ENCODE measurements at places on chromosomes 7 and 10. TPM values are rescaled to one million over a fixed set of nuclear protein-coding genes. Genes with fewer than 3 reads are reported as not detected.

Gene ITPRID1
- polyA plus RNA-seq: 0.03 TPM

Gene PRLHR
- not detected for polyA plus RNA-seq

Gene TMEM229A
- polyA plus RNA-seq: not detected

Gene CYP2E1
- polyA plus RNA-seq: 1.2 TPM

Gene GJD4
- 0.07 TPM for polyA plus RNA-seq

Gene ENO4
- polyA plus RNA-seq: 0.96 TPM

Gene HABP2
- 0.10 TPM for polyA plus RNA-seq

Gene CAPZA2
- polyA plus RNA-seq: 148 TPM

Gene UBN2
- 1.7 TPM for polyA plus RNA-seq

DNA sequence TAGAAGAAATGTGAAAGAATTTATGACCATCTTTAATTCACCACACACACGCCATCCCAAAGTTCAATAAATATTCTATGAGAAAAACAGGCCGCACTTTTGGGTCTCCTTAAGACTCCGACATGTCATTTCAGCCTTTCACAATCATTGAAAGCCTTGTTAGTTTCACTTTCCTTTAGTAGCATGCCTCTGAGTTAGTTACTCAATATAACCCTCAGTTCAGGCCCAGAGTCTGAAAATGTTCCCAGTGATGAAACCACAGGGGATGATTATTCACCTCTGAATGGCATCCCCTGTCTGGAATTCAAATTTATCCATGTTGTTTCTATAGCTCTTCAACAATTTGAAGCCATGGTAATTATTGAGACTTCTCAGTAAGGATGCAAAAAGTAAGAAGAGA lies 278.1 kb upstream of the NRP1 start:
- no peaks in the 10 kb centered on the region for H3K36me3 ChIP-seq
- H3K4me3 ChIP-seq: no peak overlapping the region
- peak; percentile 43 for DNase-seq
- no peaks in the 10 kb centered on the region for H3K27me3 ChIP-seq
- no peaks in the 10 kb centered on the region for H3K4me1 ChIP-seq

- no peak for DNase-seq
- H3K36me3 ChIP-seq: peaks cover 4% of the 10 kb centered on the region
- H3K4me1 ChIP-seq: peaks cover 14% of the 10 kb centered on the region
- H3K27me3 ChIP-seq: no peaks in the 10 kb centered on the region
- no peak overlapping the region for H3K4me3 ChIP-seq
These were observed 54.1 kb downstream of the ZNF467 start for GRCh38 chr7:149719050-149719899.

DNA sequence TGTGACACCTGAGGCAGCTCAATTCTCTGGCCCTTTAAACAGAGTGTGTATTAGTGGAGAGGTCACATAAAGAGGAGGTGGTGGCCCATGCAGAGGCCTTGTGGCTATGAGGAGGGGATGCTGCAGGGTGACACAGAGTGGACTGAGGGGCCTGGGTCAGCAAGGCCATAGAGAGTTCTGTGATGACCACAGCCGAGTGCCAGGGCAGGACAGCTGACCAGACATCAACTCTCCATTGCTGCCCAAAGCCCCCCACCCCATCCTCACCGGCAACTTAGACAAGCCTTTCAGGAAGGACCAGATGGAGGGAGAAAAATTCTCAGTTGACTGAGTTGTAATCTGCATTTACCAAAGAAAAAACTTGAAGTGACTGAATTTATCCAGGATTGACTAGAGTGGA lies 378.1 kb downstream of the RPS24 start:
- no peaks in the 10 kb centered on the region for H3K27me3 ChIP-seq
- DNase-seq: no peak
- peaks cover 55% of the 10 kb centered on the region for H3K4me1 ChIP-seq

DNA sequence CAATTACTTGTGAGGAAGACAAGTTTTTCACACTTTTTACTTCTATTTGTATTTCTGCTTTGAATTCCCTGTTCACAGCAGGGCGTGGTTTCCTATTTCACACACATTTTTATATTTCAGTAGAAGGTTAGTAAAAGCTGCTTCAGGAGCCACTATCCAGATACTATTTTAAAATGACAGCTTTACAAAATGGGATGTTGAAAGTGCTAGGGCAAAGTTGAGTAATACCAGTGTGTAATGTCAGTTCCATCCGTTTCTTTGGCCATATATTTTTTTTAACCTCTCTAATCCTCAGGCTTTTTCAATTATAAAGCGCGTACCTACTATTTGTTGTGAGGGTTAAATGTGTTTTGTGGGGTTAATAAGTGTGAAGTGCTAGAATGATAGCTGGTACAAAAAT lies 276.6 kb downstream of the GPR158 start:
- H3K4me1 ChIP-seq: no peaks in the 10 kb centered on the region
- no peak for DNase-seq
- no peak overlapping the region for H3K4me3 ChIP-seq

- no peaks in the 10 kb centered on the region for H3K4me1 ChIP-seq
- H3K27me3 ChIP-seq: no peaks in the 10 kb centered on the region
- H3K4me3 ChIP-seq: no peak overlapping the region
- no peak overlapping the region for H3K27ac ChIP-seq
- no peaks in the 10 kb centered on the region for H3K36me3 ChIP-seq
These were observed 68.5 kb downstream of the CXCL12 start for GRCh38 chr10:44316187-44316921.

GRCh38 chr10:85524001-85524666 lies 842.5 kb downstream of the GRID1 start:
- H3K27me3 ChIP-seq: no peaks in the 10 kb centered on the region
- H3K27ac ChIP-seq: no peak overlapping the region
- H3K4me1 ChIP-seq: no peaks in the 10 kb centered on the region
- no peaks in the 10 kb centered on the region for H3K36me3 ChIP-seq
- peak; percentile 9 for DNase-seq
- no peak overlapping the region for H3K4me3 ChIP-seq

DNA sequence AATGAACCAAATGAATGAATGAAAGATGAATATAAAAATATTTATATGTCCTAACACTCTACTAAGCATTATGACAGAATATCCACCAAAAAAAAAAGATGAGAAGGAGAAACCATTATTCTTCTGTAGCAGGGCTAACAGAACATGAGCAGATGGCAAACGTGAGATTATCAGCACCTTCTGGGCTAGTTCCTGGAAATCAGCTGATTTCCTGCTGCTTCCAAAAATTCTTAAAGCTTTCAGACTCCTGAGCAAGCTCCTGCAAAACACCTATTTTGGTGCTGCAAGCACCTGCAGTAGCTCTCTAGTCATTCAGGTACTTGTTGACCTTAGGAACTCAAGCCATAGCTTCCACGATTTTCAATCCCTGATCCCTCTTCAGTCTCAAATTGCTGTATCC lies 51.8 kb downstream of the NPSR1 start:
- H3K4me1 ChIP-seq: no peaks in the 10 kb centered on the region
- no peak overlapping the region for H3K4me3 ChIP-seq
- DNase-seq: no peak
- no peak overlapping the region for H3K27ac ChIP-seq
- no peaks in the 10 kb centered on the region for H3K27me3 ChIP-seq

GRCh38 chr10:11886138-11886474 lies 63.0 kb downstream of the PROSER2 start:
- no peaks in the 10 kb centered on the region for H3K36me3 ChIP-seq
- H3K27ac ChIP-seq: no peak overlapping the region
- H3K27me3 ChIP-seq: no peaks in the 10 kb centered on the region
- DNase-seq: no peak
- no peaks in the 10 kb centered on the region for H3K4me1 ChIP-seq

DNA sequence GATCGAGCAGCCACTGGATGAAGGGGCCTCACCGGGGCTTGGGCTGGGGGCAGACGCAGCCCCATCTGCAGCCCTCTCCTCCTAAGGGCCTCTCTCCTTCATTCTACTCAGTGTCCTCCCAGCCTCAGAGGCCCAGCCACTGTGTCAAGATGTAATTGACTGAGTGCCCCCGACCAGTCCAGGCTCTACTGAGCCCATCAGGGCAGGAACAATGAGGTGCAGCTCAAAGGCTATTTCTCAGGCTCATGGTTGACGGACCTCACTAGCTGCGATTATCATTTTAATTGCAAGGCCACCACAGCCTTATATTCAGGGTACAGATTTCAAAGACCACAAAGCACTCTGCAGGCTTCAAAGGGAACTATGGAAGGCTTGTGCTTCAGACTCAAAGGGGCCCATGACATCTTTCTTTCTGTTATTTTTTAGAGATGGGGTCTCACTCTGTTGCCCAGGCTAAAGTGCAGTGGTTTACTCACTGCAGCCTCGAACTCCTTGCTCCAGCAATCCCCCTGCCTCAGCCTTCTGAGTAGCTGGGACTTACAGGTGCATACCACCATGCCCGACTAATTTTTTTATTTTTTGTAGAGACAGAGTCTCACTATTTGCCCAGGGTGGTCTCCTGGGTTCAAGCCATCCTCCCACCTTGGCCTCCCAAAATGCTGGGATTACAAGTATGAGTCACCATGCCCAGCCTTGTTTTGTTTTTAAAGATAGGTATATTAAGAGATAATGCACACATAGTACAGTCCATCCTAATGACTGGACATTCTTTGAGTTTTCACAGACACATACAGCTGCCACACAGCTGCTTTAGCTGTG lies 23.7 kb downstream of the SLC29A3 start:
- DNase-seq: no peak
- H3K4me1 ChIP-seq: peaks cover 15% of the 10 kb centered on the region
- no peak overlapping the region for H3K4me3 ChIP-seq
- no peak overlapping the region for H3K27ac ChIP-seq
- H3K27me3 ChIP-seq: no peaks in the 10 kb centered on the region

- H3K36me3 ChIP-seq: no peaks in the 10 kb centered on the region
- H3K4me3 ChIP-seq: no peak overlapping the region
- no peak for DNase-seq
- H3K4me1 ChIP-seq: no peaks in the 10 kb centered on the region
These were observed 123.7 kb downstream of the IMMP2L start for GRCh38 chr7:111438369-111439289.

GRCh38 chr7:88835147-88835728 lies 39.7 kb upstream of the TEX47 start:
- H3K36me3 ChIP-seq: no peaks in the 10 kb centered on the region
- H3K4me3 ChIP-seq: no peak overlapping the region
- no peak overlapping the region for H3K27ac ChIP-seq
- no peaks in the 10 kb centered on the region for H3K4me1 ChIP-seq
- peak; percentile 29 for DNase-seq

DNA sequence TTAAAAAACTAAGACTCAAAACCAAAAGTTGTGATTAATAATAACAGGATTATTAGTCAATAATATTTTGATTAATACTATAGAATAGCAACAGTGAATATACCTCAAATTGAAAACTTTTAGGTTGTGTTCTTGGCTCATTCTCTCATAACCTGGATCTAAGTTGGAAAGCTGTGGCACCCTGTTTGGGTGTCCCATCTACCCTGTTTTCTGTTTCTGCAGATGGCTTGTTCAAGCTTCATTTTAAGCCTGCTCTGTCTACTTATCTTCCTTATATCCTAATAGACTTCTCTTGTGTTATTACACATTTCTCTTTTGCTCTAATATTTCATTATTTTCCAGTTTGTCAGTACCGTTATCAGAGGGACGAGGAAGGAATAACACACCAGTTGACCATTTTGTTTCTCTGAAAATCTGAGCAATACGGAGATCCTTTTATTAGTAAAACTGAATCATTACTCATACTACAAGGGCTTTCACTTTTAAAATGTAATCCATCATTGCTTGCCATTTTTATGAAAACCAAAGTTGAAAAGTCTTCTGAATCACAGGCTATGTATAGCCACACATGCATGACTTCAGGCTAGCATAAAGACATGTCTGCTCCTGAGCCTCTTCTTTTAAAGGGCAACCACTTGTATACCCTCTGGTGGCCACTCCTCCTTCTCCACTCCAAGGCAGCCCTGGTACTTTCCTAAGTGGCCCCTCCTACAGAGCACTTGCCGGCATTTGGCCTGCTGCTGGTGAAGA lies 22.3 kb downstream of the COX15 start:
- H3K27ac ChIP-seq: peak overlapping the region; percentile 31
- no peak for DNase-seq
- H3K4me1 ChIP-seq: no peaks in the 10 kb centered on the region
- peaks cover 13% of the 10 kb centered on the region for H3K36me3 ChIP-seq

- no peaks in the 10 kb centered on the region for H3K4me1 ChIP-seq
- no peak overlapping the region for H3K27ac ChIP-seq
- H3K27me3 ChIP-seq: no peaks in the 10 kb centered on the region
- DNase-seq: no peak
- H3K36me3 ChIP-seq: no peaks in the 10 kb centered on the region
- no peak overlapping the region for H3K4me3 ChIP-seq
These were observed 113.8 kb upstream of the ADO start for GRCh38 chr10:62690703-62691102.

DNA sequence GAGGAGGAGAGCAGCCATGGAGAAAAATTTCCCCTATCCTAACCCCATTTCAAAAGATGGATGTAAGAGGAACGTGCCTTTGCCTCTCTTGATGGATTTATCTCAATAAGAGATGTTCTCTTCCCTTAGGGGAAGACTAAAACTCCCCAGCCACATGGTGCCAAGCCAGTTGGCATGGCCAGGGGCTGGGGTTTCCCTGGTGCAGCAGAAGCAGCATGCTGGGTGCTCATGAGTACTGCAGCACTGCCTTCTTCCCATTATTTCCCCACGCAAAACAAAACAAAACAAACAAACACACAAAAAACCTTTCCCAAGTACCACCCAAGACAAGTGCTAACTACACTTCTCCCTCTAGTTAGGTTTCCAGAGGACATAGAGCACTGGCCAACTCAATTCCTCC lies 97.2 kb downstream of the DOCK4 start:
- no peaks in the 10 kb centered on the region for H3K27me3 ChIP-seq
- H3K4me3 ChIP-seq: no peak overlapping the region
- DNase-seq: no peak
- H3K36me3 ChIP-seq: no peaks in the 10 kb centered on the region

DNA sequence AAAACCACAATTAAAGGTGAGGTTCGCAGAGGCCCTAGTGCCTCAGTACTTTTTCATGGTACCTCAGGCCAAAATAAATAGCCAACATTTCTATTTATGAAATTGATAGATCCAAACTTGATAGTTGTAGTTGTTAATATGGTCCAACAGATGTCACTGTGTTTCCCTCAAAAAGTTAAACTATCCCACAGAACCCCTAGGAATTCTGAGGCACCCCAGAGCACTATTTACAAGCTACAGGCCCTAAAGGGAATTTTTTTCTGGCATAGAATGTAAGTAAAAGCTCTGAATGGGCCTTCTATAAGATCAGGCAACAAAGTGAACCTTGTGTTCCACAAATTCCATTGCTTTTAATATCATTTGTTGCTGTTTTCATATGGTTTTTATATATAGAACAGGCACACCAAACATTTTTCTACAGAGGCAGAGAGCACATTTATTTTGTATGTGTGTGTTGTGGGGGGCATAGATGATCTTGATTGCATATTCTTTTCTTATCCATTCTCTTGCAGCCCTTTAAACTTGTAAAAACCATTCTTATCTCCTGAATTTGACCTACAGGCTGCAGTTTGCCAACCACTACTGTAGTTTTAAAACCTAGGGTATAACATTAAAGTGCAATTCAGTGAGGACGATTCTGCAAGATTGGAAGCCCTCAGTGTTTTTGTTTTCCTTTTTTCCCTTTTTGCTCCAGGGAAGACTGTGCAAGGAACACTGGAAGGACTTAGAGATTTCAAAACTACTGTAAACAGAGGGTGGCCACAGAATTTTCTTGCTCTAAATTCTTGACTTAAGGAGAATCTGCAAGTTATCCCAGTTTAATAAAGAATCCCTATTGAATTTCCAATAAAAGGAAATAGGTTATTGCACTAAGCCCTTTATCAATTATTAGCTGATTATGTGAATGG lies 3.5 kb upstream of the ARL4A start:
- no peaks in the 10 kb centered on the region for H3K27me3 ChIP-seq
- H3K4me3 ChIP-seq: no peak overlapping the region
- no peaks in the 10 kb centered on the region for H3K4me1 ChIP-seq
- no peaks in the 10 kb centered on the region for H3K36me3 ChIP-seq
- no peak overlapping the region for H3K27ac ChIP-seq

- H3K27ac ChIP-seq: no peak overlapping the region
- no peak for DNase-seq
- no peak overlapping the region for H3K4me3 ChIP-seq
- no peaks in the 10 kb centered on the region for H3K4me1 ChIP-seq
- no peaks in the 10 kb centered on the region for H3K27me3 ChIP-seq
These were observed 87.0 kb downstream of the NEUROD6 start for GRCh38 chr7:31253532-31253931.
